ENCODE measurements at places on chromosomes 1 and 21.

GRCh38 chr1:101739146-101739545 is 257.6 kb downstream of the OLFM3 start:
- no peak for DNase-seq

DNA sequence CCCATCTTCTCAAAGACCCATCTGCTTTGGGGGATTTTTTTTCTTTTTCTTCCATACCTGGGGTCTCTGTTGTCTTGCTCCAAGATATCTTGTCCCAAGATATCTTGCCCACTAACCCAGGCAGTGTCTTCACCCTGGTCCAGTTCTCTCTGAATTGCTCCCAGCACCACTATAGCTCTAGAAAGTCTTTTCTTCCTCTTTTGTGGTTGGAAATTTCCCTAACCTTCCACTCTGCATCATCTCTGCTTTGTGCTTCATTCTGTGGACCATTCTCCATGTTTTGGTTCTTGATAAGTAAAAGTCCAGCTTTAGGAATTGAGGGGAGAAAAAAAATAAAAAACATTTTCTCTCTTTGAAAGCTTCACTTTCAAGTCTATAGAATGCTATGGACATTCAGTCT is 20.9 kb downstream of the STYXL2 start:
- DNase-seq = no peak

GRCh38 chr1:20875198-20875973 is 88.3 kb upstream of the HP1BP3 start:
- no peak for DNase-seq

DNA sequence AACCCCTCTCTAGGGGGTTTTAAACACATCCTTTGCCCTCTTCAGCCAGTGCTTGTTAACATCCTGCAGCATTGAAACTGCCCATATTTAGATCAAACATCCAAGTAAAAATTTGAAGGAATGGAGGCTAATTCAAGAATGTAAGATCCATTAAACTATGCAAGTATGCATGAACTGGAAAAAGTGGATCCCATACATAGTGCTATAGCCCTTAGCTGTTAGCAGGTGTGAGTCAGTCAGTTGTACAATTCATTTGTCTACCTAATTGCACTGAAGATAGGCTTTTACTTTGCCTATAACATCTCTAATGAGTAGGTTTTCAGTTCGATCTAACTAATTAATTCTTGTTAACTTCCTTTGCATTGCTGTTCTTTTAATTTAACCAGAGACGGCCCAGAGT is 270.9 kb downstream of the LMO4 start:
- DNase-seq = no peak

DNA sequence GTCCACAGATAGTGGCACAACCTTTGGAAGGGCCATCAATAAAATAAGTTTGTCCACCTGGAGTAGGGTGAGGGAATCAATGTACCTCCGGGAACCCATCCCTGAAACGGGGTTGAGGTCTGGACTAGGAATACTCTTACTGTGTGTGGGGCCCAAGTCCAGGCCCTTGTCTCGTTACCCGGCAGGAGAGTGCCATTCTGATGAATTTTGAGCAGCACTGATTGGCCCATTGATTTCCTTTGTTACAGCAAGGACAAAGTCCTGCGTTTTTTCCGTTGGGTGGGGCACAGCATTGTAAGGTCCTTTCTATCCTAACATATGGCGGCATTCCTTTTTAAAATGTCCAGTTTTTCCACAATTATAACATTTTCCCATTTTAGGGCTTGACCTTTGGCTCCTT is 75.2 kb downstream of the AXDND1 start:
- DNase-seq = no peak

GRCh38 chr1:241749945-241750695 is 97.9 kb upstream of the EXO1 start:
- DNase-seq = no peak

DNA sequence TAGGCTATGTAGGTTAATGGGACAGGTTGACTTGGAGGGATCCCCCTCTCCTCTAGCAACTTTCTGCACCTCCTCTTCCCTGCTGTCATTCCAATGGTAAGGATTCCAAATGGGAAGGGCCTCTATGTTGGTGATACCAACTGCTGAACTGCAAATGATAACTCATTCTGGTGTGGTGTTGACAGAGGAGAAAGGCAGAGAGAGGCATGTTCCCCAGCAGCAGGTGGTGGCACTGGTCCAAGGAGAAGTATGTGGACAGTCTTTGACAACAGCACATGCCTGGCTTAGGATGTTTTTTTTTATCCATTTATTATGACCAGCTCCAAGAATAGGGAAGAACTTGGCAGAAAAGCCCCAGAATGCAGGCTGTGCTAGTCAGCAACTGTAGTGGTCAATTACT is 19.6 kb upstream of the SPAG17 start:
- DNase-seq = no peak

GRCh38 chr1:78490861-78491450 is at the start of gene PTGFR:
TSS of gene PTGFR (plus strand) at chr1:78490974. CDS start at chr1:78492744, 1,770 bp downstream.
- DNase-seq = no peak

GRCh38 chr1:89808441-89809117 is 12.3 kb upstream of the LRRC8D start:
- no peak for DNase-seq

DNA sequence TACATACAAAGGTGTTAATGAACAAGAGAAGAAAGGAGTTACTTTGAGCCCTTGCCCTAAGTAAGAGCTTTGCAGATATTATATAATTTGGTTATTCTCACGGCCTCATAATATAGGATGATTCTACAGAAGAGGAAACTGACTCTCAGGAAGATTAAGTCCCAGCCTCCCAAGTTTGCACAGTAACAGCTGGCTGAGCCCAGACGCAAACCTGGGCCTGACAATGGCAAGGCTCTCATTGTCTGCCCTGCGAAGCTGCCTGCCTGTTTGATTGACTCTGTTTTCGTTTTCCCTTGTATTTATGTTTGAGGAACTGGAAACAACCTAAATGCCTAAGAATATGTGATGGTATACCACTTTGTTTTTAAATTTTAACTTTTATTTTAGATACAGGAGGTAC is 76.2 kb upstream of the PGBD5 start:
- DNase-seq = no peak
